Activated CD4-positive, alpha-beta T cell treated with anti-CD3 and anti-CD28 coated beads for 36 hours (primary cell): ENCODE measurements at places on chromosomes 3 and 15. TPM values are rescaled to one million over a fixed set of nuclear protein-coding genes. Genes with fewer than 3 reads are reported as not detected.
A peak's percentile ranks its signal among the peaks of the same experiment; 100 is the strongest.

GRCh38 chr15:82569834-82570233 lies 29.6 kb upstream of the RPS17 start:
- no peak for DNase-seq

DNA sequence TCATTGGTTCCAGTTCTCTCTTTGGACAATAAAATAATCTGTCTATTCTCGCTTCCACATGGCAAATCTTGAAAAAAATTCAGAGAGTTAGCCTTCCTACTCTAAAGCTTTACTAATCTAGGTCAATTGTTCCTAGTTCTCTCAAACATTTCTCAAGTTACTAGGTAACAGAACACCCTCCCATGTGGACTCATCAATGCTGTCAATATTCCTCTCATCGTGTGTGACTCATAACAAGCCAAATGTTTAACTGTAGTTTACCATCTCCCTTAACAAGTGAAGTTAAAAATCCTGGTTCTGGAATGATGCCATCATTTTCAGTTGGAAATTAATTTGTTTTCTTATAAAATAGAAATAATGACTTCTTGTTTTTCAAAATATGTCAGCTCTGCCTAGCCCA lies 438.6 kb downstream of the ROBO1 start:
- DNase-seq, result no peak

The GCSAM gene
- 12.1 TPM for total RNA-seq

- no peak for DNase-seq
Observed at GRCh38 chr3:113241292-113242095, 30.1 kb downstream of the BOC start.

The AMT gene
- 4.1 TPM for total RNA-seq

DNA sequence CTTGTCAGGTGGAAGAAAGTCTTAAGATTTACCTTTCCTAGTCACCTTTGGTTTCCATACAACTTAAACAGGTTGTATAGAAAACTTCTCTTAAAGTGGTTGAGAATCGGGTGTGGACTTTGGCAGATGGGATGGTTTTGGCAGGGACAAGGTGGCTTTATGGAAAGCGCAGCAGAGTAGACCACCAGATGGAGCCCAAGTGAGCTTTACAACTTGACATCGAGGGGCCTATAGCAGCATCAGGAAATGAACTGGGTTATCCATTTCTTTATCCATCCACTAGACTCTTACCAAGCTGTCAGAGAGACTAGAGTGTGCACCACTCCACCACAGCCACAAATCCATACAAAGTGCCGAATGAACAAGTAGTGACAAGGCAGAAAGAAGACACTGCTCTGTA lies 85.3 kb upstream of the MBNL1 start:
- DNase-seq, result peak; percentile 72

DNA sequence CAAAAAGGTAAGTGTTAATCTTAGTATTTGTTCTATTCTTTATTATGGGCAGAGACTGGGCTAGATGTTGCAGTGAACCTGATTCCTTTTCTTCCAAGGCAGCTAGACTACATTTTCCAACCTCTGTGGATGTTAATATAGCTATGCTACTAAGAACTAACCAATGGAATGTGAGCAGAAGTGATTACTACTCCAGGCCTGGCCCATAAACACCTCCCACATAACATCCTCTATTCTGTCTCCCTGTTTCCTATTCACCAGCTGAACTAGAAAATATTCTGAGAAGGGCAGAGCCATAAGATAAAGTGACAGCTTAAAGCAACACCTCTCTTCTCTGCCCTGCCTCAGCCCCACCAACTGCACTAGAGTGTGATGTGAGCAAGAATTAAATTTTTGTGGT lies 29.4 kb downstream of the CD200R1L start:
- no peak for DNase-seq

- DNase-seq, result peak; percentile 64
Observed at GRCh38 chr3:632571-633170, 436.1 kb downstream of the CHL1 start.

The AADAC gene
- not detected for total RNA-seq

- no peak for DNase-seq
Observed at GRCh38 chr3:28900301-28900700, 380.6 kb upstream of the RBMS3 start.

DNA sequence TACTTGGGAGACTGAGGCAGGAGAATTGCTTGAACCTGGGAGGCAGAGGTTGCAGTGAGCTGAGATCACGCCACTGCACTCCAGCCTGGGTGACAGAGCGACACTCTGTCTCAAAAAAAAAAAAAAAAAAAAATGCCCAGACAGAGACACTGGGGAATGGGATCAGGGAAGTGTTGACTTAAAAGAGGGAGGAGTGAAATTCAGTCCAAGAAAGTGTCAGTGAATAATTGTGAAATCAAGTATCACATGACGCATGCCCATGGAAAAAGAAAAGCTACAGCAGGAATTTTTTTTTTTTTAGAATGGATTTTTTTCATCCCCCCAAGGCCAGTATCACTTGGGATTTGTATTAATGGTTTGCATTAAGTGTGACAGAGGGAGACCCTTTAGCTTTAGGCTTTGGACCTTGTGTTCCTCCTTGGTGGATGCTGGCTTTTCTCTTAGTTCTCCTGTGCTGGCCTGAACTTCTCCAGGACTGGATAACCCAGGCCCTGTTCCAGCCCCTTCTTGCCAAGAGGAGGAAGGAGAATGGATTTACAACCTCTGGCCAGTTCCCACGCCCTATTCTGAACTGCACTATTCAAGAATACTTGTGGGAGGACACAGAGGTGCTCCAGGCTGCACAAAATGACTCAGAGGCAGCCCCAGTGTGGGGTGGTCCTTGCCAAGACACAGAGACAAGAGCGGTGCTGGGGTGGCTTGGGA lies 36.7 kb upstream of the ZNF774 start:
- no peak for DNase-seq

GRCh38 chr3:194023501-194024280 lies 112.3 kb upstream of the HES1 start:
- DNase-seq, result peak; percentile 25

The CSPG5 gene
- total RNA-seq, result 0.78 TPM

The RPL22L1 gene
- total RNA-seq, result 441 TPM

GRCh38 chr3:189950258-189950657 lies 170.4 kb downstream of the P3H2 start:
- DNase-seq, result no peak

GRCh38 chr15:47523681-47524475 lies 193.4 kb upstream of the SEMA6D start:
- no peak for DNase-seq

The LRRIQ4 gene
- 0.12 TPM for total RNA-seq
